ENCODE measurements at places on chromosomes 6 and 20.

GRCh38 chr6:108694816-108695215 lies 134.1 kb downstream of the FOXO3 start:
- DNase-seq: no peak

GRCh38 chr20:38604873-38605303 lies 3.3 kb downstream of the ARHGAP40 start:
- DNase-seq: no peak

GRCh38 chr6:129276986-129277385 lies 394.0 kb downstream of the LAMA2 start:
- no peak for DNase-seq

DNA sequence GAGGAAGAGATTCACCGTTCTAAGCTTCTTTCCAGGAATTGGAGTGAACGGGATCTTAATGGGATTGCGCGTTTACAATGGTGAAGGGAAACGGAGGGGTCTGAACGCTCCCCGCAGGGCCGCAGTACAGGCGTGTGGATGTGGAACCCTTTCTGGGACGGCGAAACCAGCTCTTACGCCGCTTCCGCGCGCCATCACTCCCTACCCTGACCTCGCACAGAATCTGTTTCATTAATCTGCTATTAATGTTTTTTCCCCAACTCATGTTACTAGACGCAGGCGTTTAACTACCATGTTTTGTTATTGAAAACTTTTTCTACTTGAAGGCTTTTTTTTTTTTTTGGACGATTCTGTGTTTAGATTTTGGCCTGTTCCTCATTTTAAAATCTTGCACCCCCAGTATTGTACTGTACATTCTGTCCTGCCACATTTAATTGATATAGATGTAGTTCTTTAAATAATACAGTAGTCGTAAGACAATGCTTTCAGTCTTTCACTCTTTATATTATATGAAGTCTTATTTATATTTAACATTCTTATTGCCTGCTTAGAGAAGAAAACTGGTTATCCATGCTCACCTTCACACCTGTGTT lies 696 bp upstream of the SUPT3H start:
- DNase-seq: peak; percentile 62

Data from common myeloid progenitor, CD34-positive (primary cell).